ENCODE measurements at places on chromosomes 2 and 18.

DNA sequence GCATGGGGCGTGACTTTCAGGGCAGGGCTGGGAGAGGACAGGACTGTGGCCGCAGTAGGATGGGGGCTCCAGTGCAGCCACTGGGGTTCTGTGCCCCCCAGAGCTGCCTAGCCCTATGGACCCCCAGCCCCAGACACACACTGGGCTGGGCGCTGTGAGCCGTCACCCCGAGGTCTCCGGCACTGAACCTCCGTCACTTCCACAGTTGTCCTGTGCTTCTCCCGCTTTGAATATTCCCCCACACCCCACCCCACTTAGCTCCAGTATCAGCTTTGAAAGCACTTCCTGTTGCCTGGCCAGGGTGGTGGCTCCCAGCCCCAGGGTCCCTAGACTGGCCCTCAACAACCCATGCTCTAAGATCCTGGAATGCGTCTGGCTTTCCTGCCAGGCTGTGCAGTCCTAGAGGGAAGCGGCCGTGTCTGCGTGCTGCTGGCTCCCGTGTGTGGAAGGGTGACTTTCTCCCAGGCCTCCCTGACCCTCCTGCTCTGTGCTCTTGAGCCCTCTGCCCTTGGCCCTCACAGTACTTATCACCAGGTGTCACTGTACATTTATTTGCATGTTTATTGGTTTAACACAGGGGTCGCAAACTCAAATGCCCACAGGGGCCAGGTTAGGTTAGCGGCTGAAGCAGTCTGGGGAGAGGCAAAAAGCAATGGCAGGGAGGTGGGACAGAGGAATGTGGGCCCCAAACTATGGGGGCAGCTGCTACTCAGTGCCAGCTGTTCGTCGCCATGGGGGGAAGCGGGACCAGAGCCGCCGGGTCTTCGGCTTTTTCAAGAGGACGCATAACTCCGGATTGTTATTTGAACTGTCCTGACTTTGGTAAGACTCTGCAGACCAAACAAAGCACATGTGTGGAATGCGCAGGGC lies 9.9 kb downstream of the OBSL1 start:
- no peak for DNase-seq

- no peak for DNase-seq
These were observed 40.2 kb downstream of the EFR3B start for GRCh38 chr2:25082002-25082622.

DNA sequence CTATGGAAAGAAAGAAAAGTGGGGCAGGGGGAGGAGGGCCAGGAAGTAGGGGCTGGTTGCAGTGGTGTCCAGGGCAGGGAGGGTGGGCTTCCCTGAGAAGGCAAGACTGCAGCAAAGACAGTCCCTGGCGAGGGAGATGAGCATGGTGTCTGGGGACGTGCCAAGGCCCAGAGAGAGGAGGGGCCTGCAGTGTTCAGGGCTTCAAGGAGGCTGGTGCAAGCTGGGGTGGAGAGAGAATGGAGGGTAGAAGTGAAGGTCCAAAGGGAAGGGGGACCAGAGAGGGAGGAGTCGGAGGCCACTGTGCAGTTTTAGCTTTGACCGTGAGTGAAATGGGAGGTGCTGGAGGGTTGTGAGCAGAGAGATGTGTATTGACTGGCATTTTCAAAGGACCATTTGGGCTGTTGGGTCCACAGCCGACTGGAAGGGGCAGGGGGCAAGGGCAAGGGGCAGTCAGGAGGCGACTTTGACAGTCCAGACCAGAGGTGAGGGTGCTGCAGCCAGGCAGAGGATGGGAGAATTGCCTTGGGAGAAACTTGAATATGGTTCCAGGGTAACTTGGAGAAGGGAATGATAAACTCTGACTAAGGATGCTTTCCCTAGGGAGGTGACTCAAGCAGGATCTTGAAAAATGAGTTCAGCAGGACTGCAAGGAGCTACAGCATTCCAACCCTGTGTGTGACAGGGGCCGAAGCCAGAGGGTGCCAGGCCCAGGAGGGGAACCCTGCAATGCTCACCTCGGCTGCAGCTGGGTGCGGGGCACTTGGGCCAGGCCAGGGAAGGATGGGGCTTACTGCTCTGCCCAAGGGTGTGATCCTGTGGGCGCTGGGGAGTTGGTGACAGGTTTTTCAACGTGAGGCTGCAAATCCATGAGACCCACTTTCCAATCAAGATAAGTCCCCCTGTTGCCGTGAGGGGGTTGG lies 177.1 kb upstream of the HAAO start:
- no peak for DNase-seq

DNA sequence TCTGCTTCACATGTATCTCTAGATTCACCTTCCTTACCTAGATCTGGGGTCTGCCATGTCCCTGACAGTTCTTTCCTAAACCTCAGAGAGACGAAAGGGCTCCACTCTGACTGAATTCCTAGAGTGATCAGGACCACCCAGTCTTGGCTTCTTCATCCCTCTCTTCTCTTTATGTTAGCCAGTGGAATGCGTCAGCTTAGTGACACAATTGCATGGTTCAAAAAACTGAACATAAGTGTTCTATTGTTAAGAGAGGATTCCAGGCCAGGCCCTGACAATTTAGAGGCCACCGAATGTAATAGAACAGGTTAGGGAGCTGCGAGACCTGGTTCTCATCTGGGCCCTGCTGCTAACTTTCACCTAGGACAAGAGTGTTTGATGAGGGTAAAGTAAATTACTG lies 10.0 kb downstream of the PRELID3A start:
- no peak for DNase-seq

DNA sequence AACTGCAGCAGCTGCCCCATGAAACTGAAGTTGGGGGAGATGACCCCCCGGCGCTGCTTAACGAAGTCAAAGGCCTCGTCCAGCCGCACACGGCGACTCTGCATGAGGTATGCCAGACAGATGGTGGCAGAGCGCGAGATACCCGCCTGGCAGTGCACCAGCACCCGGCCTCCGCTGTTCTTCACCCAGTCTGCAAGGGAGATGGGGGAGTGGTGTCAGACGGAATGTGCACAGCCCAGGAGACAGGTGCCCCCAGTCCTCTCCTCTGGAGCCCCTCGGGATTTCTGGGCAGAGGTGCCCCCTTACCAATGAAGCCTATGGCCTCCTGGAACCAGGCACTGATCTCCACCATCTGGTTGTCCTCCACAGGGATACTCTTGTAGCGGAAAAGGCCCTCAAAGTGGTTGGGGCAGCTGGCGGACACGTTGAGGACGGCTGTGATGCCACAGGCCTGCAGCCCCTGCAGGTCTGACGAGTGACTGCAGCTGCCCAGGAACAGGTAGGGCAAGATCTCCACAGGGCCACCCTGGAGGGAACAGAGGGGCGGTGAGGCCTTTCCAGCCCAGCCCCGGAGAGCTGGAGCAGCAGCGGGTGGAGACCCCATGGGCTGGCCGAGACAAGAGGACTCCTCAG lies 1.3 kb downstream of the DUSP2 start:
- DNase-seq, result no peak

GRCh38 chr18:79413025-79413424 lies 17.3 kb downstream of the NFATC1 start:
- no peak for DNase-seq

DNA sequence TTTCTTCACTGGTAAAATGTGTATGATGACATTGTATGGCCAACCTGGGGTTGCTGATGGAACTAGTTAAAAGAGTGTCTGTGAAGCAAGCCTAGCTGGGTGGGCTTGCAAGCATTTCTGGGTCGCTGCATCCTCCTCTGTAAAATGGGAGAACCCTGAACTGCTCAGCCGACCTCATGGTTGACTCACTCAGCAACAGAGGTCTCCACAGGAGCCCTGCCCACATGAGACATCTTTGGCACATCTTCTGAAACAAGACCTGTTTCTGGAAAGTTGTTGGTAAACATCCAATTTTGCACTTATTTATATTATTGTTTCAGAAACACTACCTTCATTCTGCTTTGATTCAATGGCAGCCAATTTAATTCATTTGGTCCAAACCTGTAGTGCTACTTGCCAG lies 52.6 kb downstream of the BCL11A start:
- DNase-seq, result no peak

- peak; percentile 35 for DNase-seq
These were observed 5.8 kb downstream of the SLC14A2 start for GRCh38 chr18:45621061-45621511.

GRCh38 chr2:129253461-129253812 lies 726.0 kb upstream of the RAB6C start:
- no peak for DNase-seq

GRCh38 chr18:12420821-12421421 lies 13.2 kb downstream of the PRELID3A start:
- peak; percentile 51 for DNase-seq

DNA sequence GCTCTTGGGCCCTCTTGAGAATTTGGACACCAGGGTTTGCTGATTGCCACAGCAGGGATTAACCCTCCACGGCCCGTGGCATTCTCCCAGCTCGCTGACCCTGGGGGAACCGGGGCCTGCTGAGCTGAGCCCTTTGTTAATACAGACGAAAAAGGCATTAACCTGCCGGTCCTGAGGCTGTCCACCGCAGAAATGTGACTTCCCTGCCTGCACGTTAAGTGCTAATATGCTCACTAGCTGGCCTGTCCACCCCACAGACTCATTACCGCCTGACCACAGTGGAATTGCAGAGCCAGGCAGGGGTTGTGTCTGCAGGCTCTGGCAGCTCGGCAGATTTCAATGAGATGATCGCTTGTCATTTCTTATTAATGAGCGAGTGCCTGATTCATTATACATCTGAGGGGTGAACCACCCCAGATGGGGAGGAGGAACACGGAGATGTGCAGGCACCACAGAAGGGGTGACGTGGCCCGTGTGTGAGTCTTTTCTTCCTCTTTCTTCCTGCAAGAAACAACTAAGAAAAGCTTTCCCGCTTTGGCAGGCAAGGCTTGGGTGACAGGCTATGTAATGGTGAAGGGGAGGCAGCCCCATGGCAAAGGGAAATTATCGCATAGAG lies 126.0 kb downstream of the GLI2 start:
- no peak for DNase-seq

- DNase-seq, result peak; percentile 14
These were observed 12.7 kb downstream of the GCKR start for GRCh38 chr2:27509326-27509725.

- no peak for DNase-seq
These were observed 20.2 kb upstream of the POLE4 start for GRCh38 chr2:74938264-74938663.

All from NCI-H1436 (cell line).